RWPE1 (cell line): ENCODE measurements at places on chromosomes 2 and 18.
A peak's percentile ranks its signal among the peaks of the same experiment; 100 is the strongest.

DNA sequence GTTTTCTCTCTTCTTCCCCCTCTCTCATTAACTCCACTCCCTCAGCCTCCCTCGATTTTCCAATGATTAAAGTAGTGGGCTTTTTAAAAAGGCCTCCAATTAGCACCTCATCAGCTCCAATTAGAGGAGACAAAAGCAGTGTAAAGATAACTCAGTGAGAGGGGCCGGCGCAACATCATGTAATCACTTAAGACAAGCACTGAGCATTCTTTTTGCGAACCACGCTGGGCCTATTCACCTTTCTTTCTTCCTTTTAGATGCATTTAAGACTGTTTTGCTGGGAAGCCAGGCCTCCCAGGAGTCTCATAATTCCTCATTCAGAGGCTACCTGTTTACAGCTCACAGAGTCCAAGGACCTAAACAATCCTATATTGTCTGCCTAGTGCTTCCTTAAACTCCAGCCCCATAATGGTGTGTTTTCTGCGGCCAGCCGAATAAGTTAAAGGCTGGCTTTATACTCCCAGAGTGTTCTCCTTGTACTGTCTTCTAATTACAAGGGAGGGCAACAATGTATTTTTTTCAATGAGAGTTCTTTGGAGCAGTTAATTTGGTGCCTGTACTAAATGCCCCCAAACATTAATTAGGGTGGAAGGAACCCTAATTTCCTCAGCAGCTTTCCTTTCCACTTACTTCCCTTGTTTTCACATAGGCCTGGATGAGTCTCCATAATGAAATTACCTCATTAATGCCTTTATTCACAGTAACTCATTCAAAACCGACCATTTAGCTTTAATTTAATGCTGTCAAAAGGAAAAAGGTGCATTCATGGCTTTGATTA lies 28.0 kb upstream of the LMAN1 start:
- DNase-seq: no peak

GRCh38 chr2:219002395-219003266 lies 9.4 kb upstream of the CRYBA2 start:
- DNase-seq: no peak

GRCh38 chr18:8052237-8052701 lies 485.2 kb downstream of the PTPRM start:
- DNase-seq: peak; percentile 3

DNA sequence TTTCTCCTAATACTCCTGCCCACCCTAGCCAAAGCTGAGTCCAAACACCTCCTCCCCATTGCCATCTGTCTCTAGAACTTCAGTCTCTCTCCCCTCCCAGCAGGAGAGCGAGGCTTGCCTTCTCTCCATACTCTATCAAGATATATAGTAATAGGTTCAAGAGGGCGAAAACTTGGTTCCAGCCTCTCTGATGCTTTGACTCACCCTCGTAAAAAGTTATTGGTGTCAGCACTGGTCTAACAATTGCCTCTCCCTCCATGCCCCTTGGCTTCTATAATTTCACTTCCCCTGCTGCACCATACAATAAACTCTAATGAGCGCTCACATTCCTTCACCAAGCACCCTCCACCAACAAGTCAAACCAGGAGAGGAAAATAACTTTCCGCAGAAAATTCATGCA lies 797.3 kb downstream of the BCL11A start:
- no peak for DNase-seq

- no peak for DNase-seq
Observed at GRCh38 chr2:68719912-68720311, 14.7 kb upstream of the ARHGAP25 start.

DNA sequence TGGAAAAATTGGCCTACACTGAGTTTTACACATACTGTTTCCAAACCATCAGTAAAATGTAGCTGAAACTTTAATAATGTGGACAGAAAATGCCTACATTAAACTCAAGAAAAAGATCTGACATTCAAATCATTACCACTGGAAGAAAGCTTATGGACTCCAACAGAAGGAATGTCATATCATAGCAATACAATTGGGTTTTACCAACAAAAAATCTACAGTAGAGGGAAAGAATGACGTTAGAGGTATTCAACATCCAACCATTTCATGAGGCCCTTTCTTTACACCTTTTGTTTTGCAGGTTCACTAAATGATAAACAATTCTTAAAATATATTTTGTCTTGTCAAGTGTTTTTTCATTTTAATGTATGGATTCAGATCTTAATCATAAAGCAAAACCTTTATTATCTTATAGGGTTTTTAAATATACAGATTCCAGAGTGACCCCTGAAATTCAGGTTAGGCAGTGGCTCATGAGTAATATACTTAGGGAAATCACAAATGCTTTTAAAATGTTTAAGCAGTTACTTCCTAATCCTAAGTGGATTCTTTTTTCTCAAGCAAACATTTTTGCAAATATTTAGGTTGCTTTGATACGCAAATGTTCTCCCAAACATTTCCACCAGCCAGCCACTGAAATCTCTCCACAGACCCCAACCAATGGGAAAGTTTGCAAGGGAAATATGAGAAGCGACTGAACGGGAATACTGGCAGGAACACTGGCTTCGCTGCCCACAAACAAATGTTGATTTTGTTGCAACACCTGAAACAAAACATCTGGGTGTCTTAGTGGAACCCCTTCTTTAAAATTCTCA lies 168.7 kb downstream of the TCF4 start:
- DNase-seq: no peak
